ENCODE measurements at places on chromosomes 5 and 9. TPM values are rescaled to one million over a fixed set of nuclear protein-coding genes. Genes with fewer than 3 reads are reported as not detected.

Gene LAMC3
- 0.19 TPM for total RNA-seq

Gene PCDHA9
- total RNA-seq: not detected

Gene PTPDC1
- total RNA-seq: 6.1 TPM

Gene RMRP
- total RNA-seq: 9,295 TPM

Gene TGFBI
- not detected for total RNA-seq

Gene PCDHA10
- not detected for total RNA-seq

Gene NR2F1-AS1
- total RNA-seq: not detected
